ENCODE measurements at places on chromosomes 11 and 22.
A peak's percentile ranks its signal among the peaks of the same experiment; 100 is the strongest.

DNA sequence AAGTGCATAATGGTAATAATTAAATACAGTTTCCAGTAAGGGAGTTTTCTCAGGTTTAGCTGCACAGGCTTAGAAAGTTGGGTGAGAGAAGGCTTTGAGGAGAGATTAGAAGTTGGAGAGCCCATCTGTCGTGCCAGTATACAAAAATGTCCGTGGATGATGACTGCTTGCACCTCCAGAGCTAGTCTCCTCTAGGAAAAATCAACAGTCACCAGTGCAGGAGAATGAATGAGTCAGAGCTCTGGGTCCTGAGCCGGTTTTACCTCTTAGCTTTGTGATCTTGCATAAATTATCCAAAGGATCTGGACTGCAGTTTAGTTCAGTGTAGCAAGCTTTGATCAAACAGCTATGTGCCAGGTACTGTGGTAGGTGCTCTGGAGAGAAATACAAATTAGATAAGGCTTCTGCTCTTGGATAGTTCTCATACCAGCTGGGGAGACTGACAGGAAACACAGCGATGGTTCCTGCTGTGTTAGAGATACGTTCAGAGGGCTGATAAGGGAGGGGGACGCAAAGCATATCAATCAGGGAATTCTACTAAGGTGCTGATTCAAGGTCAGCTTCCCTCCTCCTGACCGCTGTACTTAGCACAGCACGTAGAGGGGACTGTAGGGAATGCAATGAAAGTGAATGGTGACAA lies 125.9 kb downstream of the TEAD1 start:
- DNase-seq: peak; percentile 78

DNA sequence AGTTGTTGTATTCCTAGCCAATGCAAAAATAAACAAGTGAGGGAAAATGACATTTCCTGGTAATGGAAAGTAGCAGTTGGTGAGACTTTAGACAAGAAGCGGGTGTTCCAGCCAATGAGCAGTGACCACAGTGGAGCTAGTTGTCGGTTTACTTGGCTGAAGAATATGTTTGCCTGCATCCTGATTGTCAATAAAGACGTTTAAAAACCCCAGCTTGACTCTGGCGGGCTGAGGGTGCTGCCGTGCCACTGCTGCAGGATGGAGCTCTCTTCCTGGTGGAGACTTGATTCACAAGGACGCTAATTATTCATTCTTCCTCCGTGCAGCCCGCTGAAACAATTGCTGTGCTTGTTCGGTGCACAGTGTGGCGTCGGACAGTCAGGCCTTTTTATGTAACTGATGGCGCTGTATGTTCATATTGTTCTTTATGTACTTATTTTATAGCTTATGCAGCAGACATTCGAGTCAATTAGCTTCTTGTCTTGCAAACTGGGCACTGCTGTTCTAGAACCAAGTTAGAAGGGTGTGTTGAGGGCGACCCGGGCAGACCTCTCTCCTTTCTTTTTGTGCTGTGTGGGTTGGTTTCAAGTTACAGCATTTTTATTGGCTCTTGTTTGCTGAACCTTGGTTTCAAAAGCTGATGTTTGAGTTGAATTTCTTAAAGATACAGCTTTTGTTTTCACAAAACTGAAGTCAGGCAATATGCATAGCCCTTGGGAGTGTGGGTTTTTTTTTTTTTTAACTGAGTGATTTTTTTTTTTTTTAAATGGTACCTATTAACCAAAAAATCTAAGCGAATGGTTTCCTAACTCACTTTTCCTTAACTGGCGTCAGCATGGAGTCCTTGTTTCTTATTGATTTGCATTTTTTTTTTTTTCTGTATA lies 153.9 kb downstream of the TEAD1 start:
- DNase-seq: peak; percentile 84

- no peak for DNase-seq
These were observed 3.0 kb upstream of the RIN1 start for GRCh38 chr11:66339162-66339675.

DNA sequence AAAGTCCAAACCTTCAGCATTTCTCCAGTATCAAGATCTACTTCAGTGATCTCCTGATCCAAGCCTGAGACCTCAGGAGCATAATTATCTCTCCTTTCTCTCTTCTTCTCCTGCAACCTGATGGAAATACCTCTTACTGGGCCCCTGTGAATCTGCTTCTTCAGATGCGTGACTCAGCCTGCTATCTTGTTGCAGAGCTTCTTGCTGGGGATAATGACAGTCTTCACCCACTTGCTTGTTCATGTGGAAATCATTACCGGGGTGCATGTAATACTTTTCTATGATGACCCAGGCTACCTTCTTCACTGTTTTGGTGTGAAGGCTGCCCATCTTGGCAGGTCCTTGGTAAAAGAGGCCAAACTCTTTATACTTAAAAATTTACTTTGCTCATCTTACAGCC lies 140.0 kb upstream of the POU2AF2 start:
- peak; percentile 85 for DNase-seq

Measured in amniotic epithelial cell (primary cell).